BJ (cell line): ENCODE measurements at places on chromosomes 5 and 9. TPM values are rescaled to one million over a fixed set of nuclear protein-coding genes. Genes with fewer than 3 reads are reported as not detected.

GRCh38 chr5:45627076-45627656, 69.0 kb downstream of the HCN1 start:
- no peak for DNase-seq

DNA sequence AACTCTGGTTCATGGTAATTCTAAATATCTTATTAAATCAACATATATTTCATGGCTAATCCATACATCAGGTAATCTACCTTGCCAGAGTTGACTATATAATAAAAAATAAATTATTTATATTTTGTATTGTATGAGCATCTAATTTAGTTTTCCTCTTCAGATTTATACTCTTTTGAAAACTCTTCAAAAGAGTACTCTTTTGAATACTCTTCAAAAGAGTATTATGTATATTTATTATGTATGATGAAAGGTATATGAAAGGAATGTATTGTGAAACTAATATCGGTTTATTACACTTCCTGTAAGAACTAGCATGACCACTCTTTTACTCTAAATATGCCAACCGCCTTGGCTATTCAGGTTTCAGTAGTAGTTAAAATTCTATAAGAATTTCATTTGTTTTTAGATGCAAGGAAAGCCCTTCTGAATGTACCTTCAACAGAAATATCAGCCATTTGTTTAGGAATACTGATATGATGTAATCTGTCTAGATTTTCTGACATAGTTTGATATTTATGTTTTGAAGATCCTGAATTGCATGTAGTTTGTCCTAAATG, 178.7 kb downstream of the WDR70 start:
- no peak for DNase-seq

DNA sequence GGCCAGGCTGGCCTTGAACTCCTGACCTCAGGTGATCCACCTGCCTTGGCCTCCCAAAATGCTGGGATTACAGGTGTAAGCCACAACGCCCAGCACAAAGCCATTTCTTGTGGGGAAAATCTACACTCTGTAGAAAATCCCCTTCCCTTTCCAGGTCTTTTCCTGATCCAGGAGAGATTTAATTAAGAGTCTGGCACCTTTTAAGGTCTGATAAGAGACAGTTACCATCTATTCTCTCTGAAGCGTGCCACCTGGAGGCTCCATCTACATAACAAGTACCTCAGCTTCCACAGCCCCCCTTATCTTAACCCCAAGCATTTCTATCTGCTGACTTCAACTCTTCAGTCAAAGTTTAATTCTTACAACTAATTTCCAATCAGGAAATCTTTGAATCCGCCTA, 71.4 kb upstream of the CDK20 start:
- DNase-seq: no peak

- DNase-seq: no peak
Measured at GRCh38 chr9:121038804-121039203, 11.3 kb downstream of the C5 start.

- DNase-seq: no peak
Measured at GRCh38 chr5:126188804-126189203, 234.4 kb upstream of the GRAMD2B start.

AMBP gene
- polyA plus RNA-seq: 0.22 and 0.23 TPM in 2 replicates

CCNO gene
- 0.05 and 0.18 TPM in 2 replicates for polyA plus RNA-seq

NRG2 gene
- polyA plus RNA-seq: not detected in 2 replicates

BTNL8 gene
- not detected in 2 replicates for polyA plus RNA-seq

ORM2 gene
- not detected in 2 replicates for polyA plus RNA-seq

- DNase-seq: peak; percentile 84
Measured at GRCh38 chr9:3863111-3863528, 337.3 kb upstream of the RFX3 start.

GRCh38 chr9:70438341-70438928, 24.0 kb upstream of the KLF9 start:
- DNase-seq: no peak

GRCh38 chr5:157063776-157064430, 5.0 kb upstream of the HAVCR1 start:
- DNase-seq: no peak

GRCh38 chr5:82164977-82165713, 113.0 kb downstream of the RPS23 start:
- DNase-seq: no peak

DNA sequence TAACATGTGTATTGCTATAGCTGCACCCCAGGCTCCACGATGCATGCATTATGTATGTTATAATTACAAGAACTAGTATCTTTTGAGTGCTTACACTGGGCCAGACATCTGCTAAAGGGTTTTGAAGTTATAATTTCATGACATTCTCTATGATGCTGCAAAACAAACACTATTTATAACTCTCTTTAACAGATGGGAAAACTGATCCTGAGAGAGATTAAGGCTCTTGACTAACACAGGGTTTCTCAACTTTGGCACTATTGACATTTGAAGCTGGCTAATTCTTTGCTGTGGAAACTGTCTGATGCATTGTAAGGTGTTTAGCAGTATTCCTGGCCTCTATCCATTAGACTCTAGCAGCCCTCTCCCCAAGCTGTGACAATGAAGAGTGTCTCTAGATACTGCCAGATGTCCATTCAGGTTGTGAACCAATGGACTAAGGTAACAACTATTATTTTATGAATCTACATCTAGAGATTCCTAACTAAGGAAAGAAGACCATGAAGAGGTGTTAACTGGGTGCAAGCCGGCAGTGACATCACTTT, 258.6 kb downstream of the ASTN2 start:
- DNase-seq: no peak

DNA sequence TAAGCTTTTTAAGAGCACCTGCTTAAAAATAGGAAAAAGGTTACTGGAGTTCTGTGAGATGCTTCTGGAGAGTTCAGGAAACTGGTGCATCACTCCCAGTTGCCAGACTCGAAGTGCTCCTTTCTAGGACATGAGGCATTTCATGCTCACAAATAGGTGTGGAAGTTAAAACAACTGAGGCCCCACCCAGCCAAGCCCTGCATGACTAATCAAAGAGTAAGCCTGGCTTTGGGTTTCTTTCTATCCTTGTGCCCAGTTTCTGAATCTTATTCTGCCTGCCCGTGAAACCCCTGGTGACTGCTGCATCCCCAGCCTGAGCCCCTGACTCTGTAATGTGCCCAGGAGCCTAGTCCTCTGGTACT, 7.7 kb downstream of the SPINK9 start:
- DNase-seq: no peak

GRCh38 chr5:73540192-73540591, 25.2 kb downstream of the ANKRA2 start:
- no peak for DNase-seq

GRCh38 chr5:99054972-99055371, 126.2 kb upstream of the CHD1 start:
- no peak for DNase-seq

- DNase-seq: no peak
Measured at GRCh38 chr5:55821731-55822512, 29.2 kb upstream of the IL31RA start.

DNA sequence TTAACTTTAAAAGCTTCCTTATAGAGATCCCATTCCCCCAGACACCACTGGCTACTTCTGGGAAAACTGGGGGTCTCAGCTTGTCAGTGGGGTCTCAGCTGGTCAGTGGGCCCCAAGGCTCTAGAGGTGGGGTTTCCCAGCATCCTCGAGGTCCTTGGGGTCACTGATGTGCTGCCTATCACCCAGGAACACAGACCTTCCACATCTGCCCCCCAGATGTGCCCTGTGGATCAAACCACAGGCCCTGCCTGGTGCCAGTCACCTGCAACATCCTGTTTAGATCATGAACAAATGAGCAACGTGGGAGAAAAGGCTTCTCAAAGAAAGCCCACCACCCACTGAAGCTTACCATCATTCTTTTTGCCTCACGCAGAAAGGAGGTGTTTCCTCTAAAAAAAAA, 165.6 kb upstream of the FSTL4 start:
- DNase-seq: no peak

- DNase-seq: no peak
Measured at GRCh38 chr9:14482856-14483255, 168.9 kb upstream of the NFIB start.
